ENCODE measurements at places on chromosomes 11 and 22. TPM values are rescaled to one million over a fixed set of nuclear protein-coding genes. Genes with fewer than 3 reads are reported as not detected.

GRCh38 chr11:18321578-18321968, 367 bp downstream of the HPS5 start:
- peak overlapping the region; percentile 87 for H3K4me3 ChIP-seq
- no peaks in the 10 kb centered on the region for H3K27me3 ChIP-seq
- peaks cover 41% of the 10 kb centered on the region for H3K4me1 ChIP-seq
- peaks cover 12% of the 10 kb centered on the region for H3K36me3 ChIP-seq
- no peak for DNase-seq

DNA sequence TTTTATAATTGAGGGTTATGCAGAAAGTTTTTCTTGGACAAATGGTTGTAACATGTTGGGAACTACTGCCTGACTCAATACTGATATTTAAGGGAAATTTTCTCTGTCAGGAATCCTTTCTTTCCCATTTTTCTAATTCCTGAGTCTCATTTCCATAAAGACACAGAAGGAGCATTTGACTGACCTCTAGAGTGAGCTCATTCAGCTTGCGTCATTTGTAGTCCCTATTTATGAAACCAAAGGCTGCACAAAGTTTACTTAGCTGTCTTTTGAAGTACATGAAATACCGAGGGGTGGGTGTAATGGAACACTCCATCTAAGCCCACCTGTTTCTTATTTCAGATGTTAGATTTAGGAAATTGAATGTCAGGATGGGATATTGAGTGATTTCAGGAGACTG, 359.5 kb upstream of the C11orf87 start:
- no peaks in the 10 kb centered on the region for H3K4me1 ChIP-seq
- DNase-seq, result no peak
- no peaks in the 10 kb centered on the region for H3K36me3 ChIP-seq
- no peak overlapping the region for H3K4me3 ChIP-seq

DNA sequence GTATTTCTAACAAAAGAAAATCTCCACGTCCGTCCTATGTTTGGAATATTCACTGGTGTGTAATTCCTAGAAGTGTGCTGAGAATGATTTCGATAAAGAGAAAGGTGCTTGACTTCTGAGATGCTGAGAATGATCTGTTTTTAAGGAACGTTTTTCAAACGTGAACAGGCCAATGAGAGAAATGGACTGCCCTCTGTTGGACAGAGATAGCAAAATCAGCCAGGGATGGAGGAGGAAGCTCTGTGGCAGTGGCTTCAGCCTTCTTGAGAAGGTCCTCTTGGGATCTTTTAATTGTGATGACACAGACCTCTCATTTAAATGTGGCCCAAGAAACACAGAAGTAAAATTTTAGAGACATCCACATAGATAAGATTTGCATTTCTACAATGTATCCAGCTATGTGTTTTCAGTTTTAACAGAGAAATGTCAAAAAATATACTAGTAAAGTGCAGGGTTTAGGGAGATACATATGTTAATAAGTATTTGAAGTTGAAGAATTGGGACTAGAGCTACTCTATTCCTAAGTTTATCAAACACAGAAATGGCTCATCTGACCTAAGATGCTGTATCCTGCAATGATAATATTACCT, 84.0 kb upstream of the RCN1 start:
- no peak overlapping the region for H3K27ac ChIP-seq
- H3K4me3 ChIP-seq, result no peak overlapping the region
- no peaks in the 10 kb centered on the region for H3K4me1 ChIP-seq
- H3K27me3 ChIP-seq, result no peaks in the 10 kb centered on the region
- H3K36me3 ChIP-seq, result no peaks in the 10 kb centered on the region
- DNase-seq, result no peak

DNA sequence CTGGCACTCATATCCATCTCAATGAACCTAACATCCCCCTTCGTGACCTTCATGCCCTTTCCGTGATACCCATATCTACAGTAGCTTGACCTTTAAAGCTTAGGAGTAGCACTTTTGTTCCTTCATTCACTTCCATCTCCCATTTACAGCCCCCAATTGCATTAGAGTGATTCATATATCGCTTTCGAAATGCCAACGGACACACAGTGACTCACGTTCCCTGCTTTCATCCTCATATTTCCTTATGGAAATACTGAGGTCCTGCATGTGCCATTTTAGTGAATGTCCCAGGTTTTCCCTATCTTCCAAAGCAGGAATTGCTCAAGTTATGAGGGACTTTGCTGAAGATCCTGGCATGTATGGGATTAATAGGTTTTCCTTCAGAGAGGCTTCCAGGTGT, 44.3 kb upstream of the CEP126 start:
- H3K4me3 ChIP-seq, result no peak overlapping the region
- DNase-seq, result no peak
- no peak overlapping the region for H3K27ac ChIP-seq
- H3K36me3 ChIP-seq, result no peaks in the 10 kb centered on the region
- H3K4me1 ChIP-seq, result peaks cover 18% of the 10 kb centered on the region
- H3K27me3 ChIP-seq, result no peaks in the 10 kb centered on the region

GRCh38 chr22:30326255-30326705, 461 bp downstream of the TBC1D10A start:
- peak overlapping the region; percentile 88 for H3K4me3 ChIP-seq
- no peaks in the 10 kb centered on the region for H3K4me1 ChIP-seq
- peak overlapping the region; percentile 78 for H3K27ac ChIP-seq
- H3K36me3 ChIP-seq, result peaks cover 3% of the 10 kb centered on the region

CHRNA10 gene
- 0.25 TPM for total RNA-seq

SLC1A2 gene
- 87.4 TPM for total RNA-seq

DEUP1 gene
- not detected for total RNA-seq

Measured in right lobe of liver (tissue), 6 donors.